ENCODE measurements at places on chromosomes 1 and 21.
A peak's percentile ranks its signal among the peaks of the same experiment; 100 is the strongest.

DNA sequence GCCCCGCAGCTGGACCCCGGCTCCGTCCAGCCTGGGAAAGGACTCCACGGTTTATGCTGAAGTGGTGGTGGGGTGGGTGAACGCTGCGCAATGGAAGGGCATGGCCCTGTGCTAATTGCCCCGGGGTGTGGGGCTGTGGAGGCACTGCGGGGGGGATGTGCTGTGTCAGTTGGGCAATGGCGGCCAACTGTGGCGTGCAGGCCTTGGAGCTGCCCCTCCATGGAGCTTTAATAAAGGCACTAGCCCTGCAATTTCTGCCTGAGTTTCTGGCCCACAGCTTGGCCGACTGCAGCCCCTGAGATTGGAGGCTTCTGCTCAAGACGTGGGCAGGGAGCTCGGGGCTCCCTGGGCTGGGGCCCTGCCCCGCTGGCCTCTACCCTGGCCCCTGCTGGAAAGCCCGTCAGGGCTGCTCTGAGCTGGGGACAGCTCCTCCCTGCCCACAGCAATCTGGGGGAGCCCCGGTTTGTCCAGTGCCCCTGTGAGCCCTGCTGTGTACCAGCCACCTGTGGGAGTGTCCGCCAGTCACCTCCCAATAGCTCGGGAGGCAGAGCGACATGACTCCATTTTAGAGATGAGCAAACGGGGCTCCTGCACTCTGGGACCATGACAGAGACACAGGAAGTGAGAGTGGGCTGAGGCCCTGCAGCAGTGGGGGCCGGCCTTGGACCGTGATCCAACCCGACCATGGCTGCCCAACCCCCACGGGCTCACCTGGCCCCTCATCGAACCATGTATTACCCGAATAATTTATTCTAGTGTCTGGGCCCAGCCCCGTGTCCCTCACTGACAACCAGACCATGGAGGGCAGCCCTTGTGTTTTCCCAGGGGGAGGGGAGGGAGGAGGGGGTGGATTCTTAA is 8.7 kb upstream of the TNFRSF14 start:
- DNase-seq = peak; percentile 17

GRCh38 chr1:204598319-204598969 is 82.2 kb downstream of the MDM4 start:
- DNase-seq = no peak

DNA sequence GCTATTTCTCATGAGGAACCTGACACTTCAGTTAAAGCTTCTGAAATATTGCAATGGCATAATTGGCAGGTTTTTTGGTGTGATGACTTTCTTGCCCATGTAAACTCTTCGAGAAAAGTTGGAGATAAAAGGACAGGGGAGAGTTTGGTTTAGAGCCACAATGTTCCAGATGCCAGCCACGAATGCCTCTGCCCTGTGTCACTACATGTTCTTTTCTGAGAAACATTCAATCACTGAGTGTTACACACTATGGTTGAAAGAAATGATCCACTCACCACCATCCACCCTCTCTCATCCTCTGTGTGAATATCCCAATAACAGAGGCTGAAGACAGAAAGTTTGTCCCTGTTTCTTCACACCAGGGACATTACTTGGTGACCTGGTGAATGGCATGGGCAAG is 66.4 kb downstream of the TNFSF4 start:
- no peak for DNase-seq

GRCh38 chr1:182652933-182653332 is 31.5 kb downstream of the RGS8 start:
- DNase-seq = no peak

- no peak for DNase-seq
Measured at GRCh38 chr1:225347123-225347683, 80.6 kb downstream of the LBR start.

GRCh38 chr21:16797966-16798365 is 714.9 kb upstream of the CXADR start:
- peak; percentile 13 for DNase-seq

DNA sequence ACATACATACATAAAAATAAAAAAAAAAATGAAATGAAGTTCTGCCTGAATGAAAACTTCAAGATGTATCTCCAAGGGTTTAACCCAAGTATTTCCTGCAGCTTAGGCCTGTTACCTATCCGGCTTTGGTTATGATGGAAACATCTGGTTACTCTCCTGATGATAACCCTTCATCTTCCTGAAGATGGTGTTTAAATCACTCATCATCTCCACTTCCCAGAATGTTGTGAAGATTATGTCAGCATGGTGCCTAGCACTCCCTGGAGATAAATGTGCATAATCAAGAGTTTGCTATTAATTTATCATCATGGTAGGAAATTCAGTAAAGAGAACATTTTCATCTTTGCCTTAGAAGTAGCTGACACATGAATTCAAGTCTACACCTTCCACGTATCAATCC is 52.9 kb upstream of the ZNF326 start:
- DNase-seq = no peak

GRCh38 chr1:116167625-116168276 is 56.6 kb downstream of the MAB21L3 start:
- peak; percentile 47 for DNase-seq

GRCh38 chr21:37244501-37245095 is 22.5 kb downstream of the VPS26C start:
- peak; percentile 35 for DNase-seq

DNA sequence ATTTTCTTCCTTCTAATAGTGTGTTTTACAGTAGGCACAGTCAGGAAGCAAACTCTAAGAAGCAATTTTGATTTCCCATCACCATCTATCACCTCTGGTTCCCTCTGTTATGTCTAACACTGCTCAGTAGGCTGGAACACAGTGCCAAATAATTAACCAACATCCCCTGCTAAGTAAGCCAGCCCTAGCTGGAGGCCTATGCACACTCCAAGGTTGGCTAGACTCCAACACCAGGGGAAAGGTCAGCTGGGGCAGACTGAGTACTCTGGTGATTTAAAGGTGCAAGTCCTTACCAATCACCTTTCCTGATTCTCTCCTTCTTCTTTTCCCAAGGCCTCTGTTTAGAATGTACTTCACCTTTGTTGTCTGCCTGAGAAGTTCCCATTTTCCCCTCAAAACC is 46.5 kb upstream of the BEND5 start:
- DNase-seq = no peak

DNA sequence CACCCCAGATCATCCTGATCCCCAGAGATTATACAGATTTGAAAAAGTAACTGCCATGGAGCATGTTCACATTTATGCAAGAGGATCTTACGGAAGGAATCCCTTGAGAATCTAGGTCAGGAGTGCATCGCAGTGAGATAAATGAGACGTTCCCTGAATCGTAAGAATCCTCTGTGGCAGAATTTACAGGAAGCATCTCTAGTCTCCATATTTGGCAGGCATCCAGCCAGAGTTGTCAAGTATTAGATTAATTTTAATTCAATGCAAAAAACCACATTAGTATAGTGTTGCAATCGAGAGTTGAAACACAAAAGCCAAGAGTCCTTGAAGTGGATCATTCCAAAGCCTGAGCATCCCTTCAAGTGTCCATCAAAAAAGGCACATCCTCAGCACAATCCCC is 100.8 kb downstream of the RRAGC start:
- DNase-seq = no peak

- peak; percentile 49 for DNase-seq
Measured at GRCh38 chr1:245881767-245882391, 625.2 kb downstream of the SMYD3 start.

DNA sequence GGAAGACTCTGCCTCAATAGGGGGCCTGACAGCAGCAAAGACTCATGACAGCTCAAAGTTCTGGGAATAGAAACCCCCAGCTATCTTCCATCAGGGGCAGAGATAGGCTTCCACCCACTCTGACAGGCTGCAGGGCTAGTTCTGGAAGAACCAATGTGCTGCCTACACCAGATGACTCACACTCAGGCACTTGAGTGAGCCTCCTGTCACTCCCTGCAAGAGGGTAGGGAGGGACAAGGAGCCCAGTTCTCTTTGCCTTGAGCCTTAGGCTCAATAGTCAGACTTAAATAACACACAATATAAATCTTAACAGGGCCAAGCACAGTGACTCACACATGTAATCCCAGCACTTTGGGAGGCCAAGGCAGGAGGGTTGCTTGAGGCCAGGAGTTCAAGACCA is 386.4 kb downstream of the HHAT start:
- DNase-seq = peak; percentile 18

GRCh38 chr1:67830928-67831830 is 2.1 kb downstream of the GNG12 start:
- no peak for DNase-seq

DNA sequence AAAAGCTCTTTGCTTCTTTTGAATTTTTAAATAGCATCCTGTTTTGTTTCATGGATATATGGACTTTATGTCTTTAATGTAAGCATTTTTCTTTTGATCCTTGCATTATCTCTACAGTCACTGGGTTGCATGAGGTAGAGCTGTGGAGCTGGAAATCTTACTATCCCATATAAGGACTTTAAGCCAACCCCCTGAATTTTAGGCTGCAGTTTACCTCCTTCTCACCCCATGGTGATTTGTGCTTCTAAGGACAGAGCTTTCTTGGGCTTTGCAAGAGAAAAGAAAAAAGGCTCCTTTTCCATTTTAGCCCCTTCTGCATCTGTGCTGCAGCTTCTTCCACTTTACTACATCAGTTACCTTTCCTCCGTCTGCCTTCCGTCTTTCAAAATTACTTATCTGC is 373.8 kb downstream of the HHAT start:
- no peak for DNase-seq

DNA sequence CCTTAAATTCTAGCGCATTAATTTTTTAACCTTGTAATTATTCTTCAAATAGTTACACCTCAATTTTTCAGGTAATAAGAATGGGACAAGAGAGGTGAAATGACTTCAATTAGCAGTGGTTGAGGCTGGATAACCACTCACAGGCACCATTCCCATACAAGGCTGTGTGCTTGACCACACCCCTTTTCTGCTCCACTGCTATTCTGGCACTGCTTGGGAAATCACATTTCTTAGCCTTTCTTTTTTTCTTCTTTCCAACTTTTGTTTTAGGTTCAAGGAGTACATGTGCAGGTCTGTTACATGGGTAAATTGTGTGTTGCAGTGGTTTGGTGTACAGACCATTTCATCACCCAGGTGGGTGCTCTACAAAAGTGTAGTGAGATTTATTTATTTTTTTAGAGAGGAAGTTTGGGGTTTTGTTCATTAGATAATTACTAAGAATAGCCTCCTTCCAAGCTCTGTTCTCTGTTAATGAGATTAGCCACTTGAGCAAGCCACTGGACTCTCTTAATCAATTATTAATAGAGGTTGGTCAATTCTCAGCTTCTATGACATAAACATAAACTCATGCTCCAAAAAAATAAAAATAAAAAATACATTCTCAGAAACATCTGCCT is 14.4 kb downstream of the ILDR2 start:
- no peak for DNase-seq

DNA sequence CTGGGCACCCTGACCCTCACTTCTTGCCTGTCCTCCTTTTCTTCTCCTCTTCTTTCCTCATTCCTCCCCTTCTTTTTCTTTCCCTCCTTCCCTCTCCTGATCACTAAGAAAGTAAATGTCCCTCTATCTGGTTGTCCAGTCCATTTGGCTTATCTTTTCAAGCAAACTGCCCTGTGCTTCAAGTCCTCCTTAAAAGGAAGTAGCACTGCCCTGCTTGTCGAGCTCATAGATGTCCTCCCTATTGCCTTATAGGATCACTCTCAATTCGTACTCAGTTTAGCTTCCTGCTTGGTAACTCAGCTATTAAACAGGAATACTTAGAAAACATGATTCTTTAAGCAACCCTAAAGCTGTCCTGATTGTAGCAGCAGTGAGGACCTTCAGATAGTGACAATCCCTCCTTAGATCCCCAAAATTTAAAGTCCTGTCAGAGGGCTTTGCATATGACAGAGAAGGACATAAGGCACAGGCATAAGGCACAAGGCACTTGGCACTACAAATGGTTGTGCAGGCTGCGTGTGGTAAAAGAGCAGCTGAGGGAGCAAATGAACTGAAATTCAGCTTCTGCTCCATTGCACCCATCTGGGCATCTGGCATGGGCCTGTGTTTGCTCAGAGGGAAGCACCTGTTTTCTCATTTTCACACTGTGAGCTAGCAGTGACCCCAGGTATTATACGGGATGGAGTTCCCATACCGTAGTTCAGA is 26.1 kb upstream of the SLAMF6 start:
- no peak for DNase-seq

DNA sequence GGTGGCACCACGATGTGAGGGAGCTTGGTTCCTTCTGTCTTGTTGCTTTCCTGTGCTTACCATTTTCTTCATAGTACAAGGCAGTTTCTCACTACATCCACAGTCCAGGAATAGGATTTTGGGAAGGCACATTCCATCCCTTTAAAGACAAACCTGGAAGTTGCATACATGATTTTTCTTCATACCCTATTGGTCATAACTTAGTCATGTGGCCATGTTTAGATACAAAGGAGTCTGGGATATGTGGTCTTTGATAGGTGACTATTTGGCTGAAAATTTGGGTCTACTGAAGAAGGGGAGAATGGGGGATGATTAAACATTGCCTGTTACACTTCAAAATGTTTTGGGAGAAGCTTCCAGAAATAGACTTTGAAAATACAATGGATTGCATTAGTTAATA is 7.0 kb downstream of the DYRK1A start:
- peak; percentile 44 for DNase-seq

- peak; percentile 100 for DNase-seq
Measured at GRCh38 chr1:202589190-202589930, 120.9 kb downstream of the SYT2 start.

DNA sequence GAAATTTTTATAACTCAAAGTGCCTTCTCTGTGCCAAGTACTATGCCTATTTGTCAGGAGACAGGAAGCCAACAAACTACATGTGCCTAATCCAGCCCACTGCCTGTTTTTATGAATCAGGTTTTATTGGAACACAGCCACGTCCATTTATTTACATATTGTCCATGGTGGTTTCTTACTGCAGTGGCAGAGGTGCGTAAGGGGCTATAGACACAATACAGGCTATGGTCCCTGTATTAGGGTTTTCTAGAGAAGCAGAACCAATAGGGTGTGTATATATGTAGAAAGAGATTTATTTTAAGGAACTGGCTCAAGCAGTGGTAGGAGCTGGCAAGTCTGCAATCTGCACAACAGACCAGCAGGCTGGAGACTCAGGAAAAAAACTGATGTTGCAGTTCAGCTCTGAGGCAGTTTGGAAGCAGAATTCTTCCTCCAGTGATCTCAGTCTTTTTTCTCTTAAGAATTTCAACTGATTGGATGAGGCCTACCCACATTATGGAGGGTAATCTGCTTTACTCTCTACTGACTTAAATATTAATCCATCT is 15.4 kb downstream of the PPIE start:
- no peak for DNase-seq

- DNase-seq = peak; percentile 72
Measured at GRCh38 chr1:201261771-201262547, 21.3 kb upstream of the PKP1 start.

- peak; percentile 13 for DNase-seq
Measured at GRCh38 chr1:152777510-152778137, 2.7 kb downstream of the LCE1F start.

Data from EH (cell line).